ENCODE measurements at places on chromosomes 2 and 18.
A peak's percentile ranks its signal among the peaks of the same experiment; 100 is the strongest.

- DNase-seq, result no peak
These were observed 199.4 kb downstream of the ZEB2 start for GRCh38 chr2:144320491-144320890.

DNA sequence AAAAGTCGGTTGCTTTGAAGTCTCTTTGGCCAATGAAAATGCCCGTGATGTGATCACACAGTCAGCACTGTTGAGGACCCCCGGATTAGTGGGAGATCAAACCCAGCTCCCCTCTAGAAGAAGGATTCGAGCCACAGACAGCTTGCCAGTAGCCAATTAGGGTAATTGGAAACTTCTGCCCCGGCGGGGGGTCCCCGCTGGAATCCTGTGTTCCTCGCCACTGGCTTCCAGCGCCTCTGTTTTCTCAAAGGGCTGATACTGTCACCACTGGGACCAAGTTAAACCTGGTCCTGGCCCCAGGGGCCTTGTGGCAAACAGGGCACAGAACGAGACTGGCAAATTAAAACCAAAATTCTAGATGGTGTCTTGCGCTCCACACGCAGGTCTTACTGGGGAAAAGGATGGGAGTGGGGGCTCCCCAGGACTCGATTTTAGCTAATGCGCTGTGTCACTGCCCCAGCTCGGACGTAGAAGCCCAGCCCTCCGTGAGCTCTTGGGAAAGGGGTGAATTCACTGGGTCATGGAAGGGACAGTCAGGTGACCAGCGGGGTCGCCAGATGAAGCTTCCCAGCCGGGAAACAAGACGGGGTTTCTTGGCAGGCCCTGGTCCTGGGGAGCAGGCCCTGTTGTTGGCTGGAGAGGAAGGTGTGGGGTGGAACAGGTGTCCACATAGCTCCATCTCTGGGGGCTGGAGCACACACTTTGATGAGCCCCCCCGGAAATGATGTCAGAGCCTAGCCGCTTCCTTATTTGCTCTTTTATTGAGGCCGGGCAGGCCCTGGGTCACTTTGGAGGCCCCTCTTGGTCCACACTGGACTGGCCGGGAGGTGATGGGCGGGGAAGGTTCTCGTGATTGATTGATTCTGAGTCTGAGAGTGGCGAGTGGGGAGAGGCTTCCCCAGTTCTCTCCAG is 90.2 kb downstream of the SMAD7 start:
- DNase-seq, result no peak

GRCh38 chr2:55668956-55669355 is 24.7 kb downstream of the PNPT1 start:
- no peak for DNase-seq

GRCh38 chr18:51852681-51853080 is 487.3 kb upstream of the DCC start:
- DNase-seq, result no peak

- no peak for DNase-seq
These were observed 92.1 kb downstream of the ADD2 start for GRCh38 chr2:70675862-70676261.

DNA sequence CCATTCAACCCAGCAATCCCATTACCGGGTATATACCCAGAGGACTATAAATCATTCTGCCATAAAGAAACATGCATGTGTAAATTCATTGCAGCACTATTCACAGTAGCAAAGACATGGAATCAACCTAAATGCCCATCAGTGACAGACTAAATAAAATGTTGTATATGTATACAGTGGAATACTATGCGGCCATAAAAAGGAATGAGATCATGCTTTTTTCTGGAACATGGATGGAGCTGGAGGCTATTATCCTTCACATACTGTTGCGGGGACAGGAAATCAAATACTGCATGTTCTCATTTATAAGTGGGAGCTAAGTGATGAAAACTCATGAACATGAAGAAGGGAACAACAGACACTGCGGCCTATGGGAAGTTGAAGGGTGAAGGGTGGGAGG is 65.1 kb downstream of the EHBP1 start:
- no peak for DNase-seq

DNA sequence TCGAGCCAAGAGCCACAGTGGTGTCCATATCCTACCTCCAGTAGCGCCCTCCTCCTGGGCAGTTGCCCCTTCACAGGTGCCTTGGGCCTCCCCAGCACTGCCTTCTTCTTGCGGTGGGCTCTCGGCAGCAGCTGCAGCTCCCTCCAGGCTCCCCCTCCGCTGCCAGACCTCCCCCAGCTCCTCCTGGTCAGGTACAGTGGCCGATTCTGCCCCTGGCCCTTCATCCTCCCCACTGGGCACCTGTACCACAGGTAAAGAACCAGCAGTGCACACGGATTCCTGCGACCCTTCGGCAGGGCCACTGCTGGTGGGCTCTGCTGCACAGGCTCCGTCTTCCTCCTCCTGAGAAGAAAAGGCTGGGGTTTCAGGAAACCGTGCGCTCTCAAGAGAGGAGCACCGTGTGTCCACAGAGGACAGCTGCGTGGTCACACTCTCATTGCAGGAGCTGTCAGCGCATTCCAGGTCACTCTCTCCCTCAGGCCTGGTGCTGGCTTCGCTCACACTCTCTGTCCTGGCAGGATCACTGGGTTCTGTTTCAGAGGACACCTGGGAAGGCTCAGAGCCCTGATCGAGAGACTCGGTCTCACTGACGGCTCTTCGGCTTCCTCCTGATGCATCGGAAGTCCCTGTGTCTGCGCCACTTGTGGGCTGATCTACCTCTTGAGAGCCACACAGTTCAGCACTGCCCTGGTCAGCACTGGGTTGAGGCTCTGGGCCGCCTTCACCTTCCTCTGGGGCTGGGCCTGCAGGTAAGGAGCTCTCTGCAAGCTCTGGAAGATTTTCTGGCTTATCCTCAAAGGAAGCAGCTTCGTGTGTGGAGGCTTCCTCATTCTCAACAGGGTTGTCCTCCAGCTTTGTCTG is 147.4 kb upstream of the STK17B start:
- DNase-seq, result no peak

GRCh38 chr2:10863047-10863446 is 48.7 kb upstream of the KCNF1 start:
- DNase-seq, result no peak

DNA sequence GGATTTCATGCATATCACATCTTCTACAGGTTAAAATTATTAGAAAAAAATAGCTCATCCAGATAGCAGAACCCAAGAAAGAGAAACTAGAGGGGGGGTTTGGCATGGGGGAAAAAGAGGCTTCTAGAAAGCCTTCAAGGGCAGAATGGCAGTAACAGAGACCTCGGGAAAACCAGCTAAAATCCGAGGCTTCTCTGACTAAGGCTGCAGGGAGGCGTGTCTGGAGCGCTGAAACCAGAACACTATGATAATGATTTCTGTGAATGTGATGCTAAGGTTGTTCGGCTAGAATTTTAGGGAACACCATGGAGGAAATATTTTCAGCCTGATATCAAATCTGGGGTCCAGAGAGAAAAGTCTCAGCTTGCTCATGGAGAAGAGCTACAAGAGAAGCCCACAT is 73.0 kb downstream of the ATP8B1 start:
- DNase-seq, result no peak

- no peak for DNase-seq
These were observed 37.8 kb upstream of the TNP1 start for GRCh38 chr2:216897561-216898203.

DNA sequence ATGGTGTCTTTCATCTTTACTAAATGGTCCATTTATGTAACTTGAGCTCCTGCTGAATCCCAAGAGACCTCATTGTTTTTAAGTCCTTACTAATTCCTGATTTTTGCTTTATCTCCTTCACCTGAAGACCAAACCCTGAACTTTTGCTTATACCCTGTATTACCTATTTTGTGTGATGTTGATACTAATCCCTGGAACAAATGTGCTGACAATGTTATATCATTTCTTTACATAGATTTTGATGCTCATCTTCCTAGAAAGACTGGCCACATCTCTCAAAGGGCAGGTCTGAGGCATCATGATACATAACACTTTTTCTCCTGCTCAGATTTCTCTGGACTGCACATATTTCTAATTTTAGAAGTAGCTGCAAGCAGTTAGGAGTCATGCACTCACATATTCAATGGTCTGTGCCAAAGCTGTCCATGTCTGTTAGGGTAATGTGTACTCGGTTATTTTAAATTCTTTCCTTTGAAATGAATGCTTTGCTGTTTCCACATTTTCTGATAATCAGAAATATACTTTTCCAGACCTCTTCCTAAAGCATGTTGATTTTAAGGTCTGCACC is 427.9 kb upstream of the HNRNPA3 start:
- no peak for DNase-seq

DNA sequence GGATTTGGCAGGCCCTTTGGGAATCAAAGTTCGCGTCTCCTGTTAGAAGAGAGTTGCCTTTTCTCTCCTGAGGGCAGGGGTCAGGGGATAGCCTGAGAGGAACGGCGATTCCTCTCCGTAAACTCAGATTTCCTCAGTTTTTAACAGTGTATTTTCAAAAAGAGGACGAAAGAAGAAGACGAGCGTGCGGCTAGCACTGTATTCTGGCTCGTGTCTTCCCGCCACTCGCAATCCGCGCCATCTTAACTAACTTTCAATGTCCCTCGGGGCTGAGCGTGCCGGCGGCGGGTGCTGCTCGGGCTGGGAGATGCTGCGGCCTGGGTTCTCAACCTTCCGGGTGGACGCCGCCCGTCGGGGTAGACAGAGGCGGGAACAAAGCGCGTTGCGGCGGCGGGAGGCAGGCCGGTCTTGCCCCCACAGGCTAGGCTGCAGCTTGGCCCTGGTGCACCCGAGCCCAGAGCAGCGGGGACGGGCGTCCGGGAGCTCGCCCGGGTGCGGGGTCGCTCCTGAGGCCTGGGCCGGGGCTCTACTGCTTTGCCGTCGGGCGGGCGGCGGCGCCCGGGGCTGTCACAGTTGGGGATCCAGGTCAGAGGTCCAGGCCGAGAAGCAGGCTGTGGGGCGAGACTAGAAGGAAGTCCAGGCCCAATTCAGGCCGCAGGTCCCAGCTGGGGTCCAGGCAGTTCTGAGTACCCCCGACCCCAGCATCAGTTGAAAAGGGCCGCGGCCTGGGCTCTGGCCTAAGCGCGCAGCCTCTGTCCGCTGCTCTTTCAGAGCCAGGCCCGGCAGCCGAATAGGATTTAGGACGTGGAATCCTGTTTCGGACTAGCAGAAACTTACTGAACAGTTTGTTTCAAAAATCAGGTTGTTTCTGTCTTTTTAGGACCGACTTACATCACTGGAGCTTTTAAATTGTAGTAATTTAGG is 11.8 kb downstream of the TBR1 start:
- DNase-seq, result no peak

GRCh38 chr2:180539541-180539940 is 440.9 kb upstream of the UBE2E3 start:
- DNase-seq, result no peak

- no peak for DNase-seq
These were observed 61.8 kb downstream of the CDH2 start for GRCh38 chr18:28115149-28115550.

GRCh38 chr2:177881008-177881747 is 191.4 kb downstream of the PDE11A start:
- no peak for DNase-seq

- peak; percentile 18 for DNase-seq
These were observed 36.6 kb downstream of the COPS8 start for GRCh38 chr2:237122214-237122666.

DNA sequence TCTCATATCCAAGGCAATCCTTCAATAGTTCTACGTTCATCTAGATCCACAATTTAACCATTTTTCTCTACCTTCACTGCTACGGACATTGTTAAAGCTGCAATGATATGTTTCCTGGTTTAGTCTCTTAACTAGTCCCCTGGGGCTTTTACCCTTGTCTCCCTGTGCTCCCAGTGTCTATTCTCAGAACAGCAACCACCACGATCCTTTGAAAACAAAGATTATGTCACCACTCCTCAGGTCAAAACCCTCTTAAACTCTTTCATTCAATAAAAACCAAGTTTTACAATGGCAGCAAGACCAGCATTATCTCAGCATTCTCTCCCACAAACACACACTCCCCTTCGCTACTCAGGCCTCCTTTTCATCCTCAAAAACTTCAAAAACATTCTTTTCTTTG is 298.2 kb upstream of the CHST9 start:
- no peak for DNase-seq
